ENCODE measurements at places on chromosomes 2 and 18.

- DNase-seq, result no peak
Observed at GRCh38 chr2:9631878-9632700, 1.3 kb upstream of the YWHAQ start.

DNA sequence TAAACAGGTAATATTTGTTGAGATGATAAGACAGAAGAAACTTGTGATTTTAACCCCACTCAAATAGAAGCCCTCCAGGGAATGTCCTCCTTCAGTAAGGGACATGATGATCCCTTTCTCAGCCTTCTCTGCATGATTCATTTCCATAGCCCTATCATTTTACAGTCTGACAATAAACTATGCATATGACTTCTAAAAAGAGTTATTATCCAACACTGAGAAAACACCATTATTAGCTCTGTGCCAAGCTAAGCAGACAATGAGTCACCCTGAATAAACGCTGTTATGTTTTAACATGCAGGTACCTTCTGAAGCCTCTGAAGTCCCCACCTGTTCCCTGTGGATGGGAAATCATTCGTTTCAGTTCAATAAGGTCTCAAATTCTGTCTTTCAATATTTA is 54.7 kb downstream of the DTNB start:
- no peak for DNase-seq

GRCh38 chr18:13574355-13574754 is 152.0 kb downstream of the FAM210A start:
- no peak for DNase-seq

DNA sequence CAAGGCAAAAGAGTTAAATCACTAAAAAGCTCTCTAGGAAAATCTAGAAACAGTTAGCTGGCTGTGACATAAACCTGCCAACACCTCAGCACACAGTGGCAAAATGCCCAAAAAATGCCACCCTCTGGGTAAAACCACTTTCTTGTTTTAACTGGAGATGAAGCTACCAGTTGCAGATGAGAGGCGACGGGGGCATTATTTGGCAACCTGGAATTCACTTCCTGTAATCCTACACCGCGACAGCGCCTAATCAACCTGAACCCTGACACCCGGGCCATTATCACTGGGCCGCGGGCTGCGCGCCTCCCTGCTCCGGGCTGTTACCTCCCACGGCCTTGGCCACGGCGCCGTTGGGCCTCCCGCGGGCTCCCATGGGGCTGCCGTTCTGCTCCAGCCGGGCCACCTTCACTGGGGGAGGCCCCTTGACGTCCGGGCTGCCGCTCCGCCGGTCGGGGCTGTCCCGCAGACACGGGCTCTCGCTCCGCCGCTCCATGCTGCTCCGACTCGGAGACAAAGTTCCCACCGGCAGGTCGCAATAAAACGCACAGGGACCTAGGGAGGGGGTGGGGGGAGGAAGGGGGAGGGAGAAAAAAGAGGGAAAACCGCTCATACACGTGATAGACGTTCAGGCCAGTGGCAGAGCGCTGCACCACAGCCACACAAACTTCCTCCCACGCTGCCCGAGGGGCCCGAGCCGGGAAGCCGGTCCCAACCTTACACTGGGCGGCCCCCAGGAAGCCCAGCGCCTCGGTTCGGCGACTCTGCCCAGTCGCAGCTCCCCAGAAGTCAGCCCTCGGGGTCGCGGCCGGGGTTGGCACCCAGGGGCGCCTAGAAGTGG is 2.0 kb downstream of the SATB2 start:
- DNase-seq, result no peak

- DNase-seq, result no peak
Observed at GRCh38 chr2:239671471-239671870, 270.7 kb upstream of the HDAC4 start.

All from SIG-M5 (cell line).